ENCODE measurements at places on chromosomes 1 and 21. TPM values are rescaled to one million over a fixed set of nuclear protein-coding genes. Genes with fewer than 3 reads are reported as not detected.

DNA sequence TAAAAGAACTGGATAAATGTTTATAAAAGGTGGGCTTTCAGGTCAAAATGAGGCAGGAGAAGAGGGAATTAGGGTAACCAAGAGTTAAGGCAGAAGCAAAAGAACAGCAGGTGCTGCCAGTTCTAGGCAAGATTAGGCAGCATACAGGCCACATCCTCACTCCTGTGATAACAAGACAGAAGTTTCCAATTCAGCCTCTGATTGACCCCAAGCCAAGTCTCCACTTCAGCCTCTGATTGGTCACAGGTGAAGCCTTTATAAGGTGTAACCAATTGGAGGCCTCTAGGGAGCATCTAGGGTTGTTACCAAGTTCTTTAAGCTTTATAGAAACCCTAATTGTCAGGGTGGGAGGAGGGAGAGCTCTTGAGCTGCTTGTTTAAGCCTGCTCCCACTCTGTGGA, 160.8 kb downstream of the MATN1 start:
- DNase-seq, result no peak

DNA sequence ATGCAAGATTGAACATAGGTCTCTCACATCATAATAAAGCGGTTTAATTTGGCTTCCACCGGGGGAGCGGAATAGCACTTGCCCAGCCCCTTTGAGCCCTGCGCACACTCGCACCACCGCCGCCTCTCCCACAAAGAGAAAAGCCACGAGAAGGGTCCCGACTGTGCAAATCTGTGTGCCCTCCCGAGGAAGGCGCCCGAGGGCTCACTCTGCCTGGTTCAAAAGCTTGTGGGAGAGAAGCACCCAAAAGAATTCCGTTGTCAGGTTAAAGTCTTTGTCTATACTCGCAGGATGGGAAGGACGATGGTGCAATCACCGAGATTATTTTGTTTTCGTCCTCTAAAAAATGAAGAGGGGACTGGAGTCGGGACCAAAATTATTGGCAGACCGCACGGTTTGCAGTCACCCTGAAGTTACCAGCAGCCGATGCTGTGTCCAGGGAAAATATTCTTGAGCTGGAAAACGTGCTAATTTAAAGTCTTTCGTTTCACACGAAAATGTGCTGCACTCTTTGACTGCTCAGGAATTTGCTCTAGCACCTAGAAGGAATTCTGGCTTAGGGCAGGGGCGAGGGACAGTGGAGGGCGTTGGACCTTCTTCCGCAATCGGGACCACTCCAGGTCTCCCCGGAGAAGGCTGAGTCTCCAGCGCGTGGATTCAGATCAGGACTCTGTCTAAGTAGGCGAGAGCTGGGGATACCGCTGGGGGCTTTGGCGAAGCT, 6.6 kb upstream of the SIM2 start:
- DNase-seq, result no peak

DNA sequence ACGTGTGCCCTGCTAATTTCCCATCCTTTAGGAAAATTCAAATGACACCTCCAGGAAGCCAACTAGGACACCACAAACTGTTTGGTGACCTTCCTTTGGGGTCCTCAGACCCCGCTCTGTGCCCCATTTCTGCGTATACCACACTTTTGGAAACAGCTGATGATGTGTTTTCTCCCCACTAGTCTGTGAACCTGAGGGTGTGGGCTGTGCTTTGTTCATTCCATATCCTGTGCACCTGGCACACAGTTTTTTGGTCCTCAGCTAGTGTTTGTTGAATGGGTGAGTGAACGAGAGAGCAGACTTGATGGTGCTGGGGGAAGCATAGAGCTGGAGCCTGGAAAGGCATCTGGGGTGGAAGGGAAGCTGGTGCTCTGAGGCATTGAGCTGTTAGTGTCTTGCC, 48.6 kb downstream of the RPS6KA1 start:
- peak; percentile 37 for DNase-seq

- DNase-seq, result no peak
Measured at GRCh38 chr1:202244841-202245261, 51.3 kb downstream of the LGR6 start.

GRCh38 chr1:215748431-215748830, 181.3 kb downstream of the KCTD3 start:
- no peak for DNase-seq

The MPZ gene
- 3.3 TPM for total RNA-seq

The NRAS gene
- 49.9 TPM for total RNA-seq

The PAPPA2 gene
- 0.07 TPM for total RNA-seq
